Retinal pigment epithelial cell (primary cell): ENCODE measurements at places on chromosomes 4 and X.
A peak's percentile ranks its signal among the peaks of the same experiment; 100 is the strongest.

DNA sequence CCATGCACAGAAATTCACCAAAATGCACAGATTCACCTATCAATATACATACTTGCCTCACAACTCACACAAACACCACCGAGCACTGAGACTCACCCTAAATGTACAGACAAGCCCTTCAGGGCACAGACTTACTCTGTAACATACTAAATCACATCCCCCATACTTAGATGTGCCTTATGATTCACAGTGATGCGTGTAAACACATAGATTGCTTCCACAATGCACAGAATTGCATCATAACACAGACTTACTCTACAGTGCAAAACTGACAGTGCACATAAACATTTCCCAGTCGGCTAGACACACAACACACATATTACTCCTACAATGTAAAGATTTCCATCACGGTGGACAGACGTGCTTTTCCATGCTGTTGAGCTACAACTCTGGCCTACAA, 6.2 kb downstream of the LINC00632 start:
- DNase-seq: no peak

- DNase-seq: no peak
Observed at GRCh38 chr4:11735651-11736050, 307.0 kb upstream of the HS3ST1 start.

- DNase-seq: no peak
Observed at GRCh38 chr4:108110450-108110849, 58.3 kb downstream of the LEF1 start.

- DNase-seq: no peak
Observed at GRCh38 chr4:40842725-40843423, 93.1 kb downstream of the NSUN7 start.

DNA sequence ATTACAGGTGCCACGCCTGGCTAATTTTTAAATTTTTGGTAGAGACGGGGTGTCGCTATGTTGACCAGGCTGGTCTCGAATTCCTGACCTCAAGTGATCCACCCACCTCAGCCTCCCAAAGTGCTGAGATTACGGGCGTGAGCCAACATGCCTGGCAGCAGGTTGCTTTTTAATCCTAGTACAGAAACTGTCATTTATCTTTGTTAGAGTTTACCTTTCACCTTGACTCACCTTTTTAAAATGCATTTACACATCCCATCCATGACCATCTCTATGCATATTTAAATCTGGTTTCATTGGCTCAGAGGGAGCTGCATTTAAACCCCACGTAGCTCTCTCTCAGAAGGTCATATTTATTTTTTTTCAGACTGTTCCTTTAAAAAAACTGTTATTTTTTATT, 31.9 kb downstream of the SLC16A2 start:
- DNase-seq: no peak

- DNase-seq: peak; percentile 48
Observed at GRCh38 chr4:70632028-70632427, 3.5 kb downstream of the ENAM start.

DNA sequence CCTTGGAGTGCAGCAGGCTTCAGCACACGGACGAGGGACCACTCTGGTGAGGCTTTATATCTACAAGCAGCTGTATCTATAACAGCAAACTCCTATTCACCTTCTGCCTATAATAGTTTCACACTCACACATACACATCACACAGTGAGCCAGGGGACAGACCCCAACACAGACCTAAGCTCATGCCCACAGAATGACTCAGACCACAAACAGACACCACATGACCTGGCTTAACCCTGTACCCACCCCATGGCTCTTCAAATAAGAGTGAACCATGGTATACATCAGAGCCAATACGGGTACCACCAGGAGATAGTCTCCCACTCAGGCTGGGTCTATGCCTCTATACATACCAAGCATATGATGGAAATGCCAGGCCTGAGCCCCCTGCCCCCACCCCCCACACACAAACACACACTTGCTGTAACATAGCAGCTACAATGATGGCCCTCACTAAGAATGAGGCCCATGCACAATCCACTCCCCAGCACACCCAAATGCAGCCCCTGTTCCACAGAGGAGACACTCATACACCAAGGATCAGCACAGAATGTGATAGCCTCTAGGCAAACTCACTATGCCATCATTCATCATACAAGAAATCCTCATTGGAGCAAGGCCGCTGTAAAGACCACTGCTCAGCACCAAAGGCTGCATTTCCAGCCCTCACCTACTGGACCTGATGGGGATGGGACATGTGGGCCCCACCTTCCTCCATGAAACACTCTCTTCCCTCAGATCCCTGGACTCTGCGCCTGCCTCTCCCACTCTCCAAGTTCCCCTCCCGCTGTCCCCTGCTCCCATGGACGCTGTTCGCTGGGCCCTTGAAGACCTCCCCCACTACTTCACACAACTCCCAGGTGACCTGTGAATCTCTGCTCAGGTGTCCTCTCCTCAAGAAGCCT, 62.1 kb upstream of the XIAP start:
- DNase-seq: peak; percentile 41

DNA sequence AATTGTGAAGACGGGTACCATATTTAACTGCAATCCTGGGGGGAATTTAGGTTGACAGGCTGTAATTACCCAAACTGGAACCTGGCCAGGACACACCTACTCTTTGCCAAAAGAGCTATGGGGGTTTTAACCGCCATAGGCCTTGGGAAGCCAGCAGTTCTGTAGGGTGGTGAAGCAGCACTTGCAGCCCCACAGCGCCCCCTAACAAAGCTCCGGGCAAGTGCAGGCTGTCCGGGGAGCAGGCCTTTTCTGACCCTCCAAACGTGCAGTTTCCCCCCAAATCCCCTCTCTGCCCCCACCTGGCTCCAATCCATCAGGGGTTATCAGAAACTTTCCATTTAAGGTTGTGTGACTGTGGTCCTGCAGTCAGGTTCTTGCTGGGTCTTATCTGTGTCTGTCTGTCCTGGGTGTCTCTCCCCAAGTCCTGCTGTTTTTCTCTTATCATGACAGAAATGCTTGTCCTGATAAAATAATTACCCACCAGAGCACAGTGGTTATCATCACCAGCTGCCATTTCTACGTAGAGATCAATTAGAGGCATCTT, 350.9 kb downstream of the MID1IP1 start:
- DNase-seq: no peak

- peak; percentile 47 for DNase-seq
Observed at GRCh38 chr4:153115322-153116290, 88.6 kb upstream of the TRIM2 start.
